IMR-90 (cell line): ENCODE measurements at places on chromosomes 2 and 18. TPM values are rescaled to one million over a fixed set of nuclear protein-coding genes. Genes with fewer than 3 reads are reported as not detected.

DNA sequence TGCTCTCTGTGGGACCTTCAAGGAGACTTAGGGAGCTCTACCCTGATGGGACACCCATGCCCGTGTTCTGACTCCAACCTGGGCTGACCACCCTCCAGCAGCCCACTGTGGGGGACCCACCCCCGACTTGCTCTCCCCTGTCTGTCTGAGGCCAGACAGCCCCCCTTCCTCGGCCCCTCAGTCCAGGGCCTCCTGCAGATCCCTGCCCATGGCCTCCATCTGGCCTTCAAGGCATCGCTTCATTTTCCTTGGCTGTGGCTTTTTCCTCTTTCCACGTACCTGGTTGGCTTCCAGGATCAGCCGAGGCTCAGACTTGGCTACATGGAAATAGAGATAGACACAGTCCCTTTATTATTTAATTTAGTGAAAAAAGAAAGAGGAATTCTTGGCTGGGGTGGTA is 290.0 kb downstream of the CYP26B1 start:
- no peak for DNase-seq

GRCh38 chr2:234679741-234680687 is 183.1 kb upstream of the ARL4C start:
- peak; percentile 99 for DNase-seq

- DNase-seq, result no peak
These were observed 111.8 kb upstream of the SP3 start for GRCh38 chr2:174076975-174077374.

GRCh38 chr2:61770298-61770697 is 83.6 kb downstream of the FAM161A start:
- DNase-seq, result no peak

The MSH2 gene
- 10.7 and 13.8 TPM in 2 replicates for polyA plus RNA-seq

The ACKR3 gene
- polyA plus RNA-seq, result not detected in 2 replicates

The GALM gene
- polyA plus RNA-seq, result 11.8 and 12.1 TPM in 2 replicates

DNA sequence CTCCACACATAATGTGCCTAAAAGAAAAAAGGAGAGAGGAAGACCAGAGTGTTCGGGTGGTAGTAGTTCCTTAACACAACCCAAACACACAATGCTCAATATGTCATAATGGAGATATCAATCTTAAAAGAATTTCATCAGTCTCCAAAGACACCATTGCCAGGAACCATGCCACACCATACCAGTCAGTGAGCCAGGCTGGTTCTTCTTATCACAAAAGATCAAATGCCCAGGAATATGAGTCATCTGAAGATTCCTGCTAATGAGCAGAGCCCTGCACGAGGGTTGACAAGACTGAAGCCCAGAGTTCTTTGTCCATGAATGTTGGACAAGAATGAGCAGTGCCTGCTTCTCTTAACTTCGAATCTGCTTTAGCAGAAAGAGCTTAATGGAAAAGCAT is 262.3 kb downstream of the ZNF516 start:
- no peak for DNase-seq

- DNase-seq, result peak; percentile 73
These were observed 3.5 kb downstream of the CDK5R2 start for GRCh38 chr2:218962859-218963492.

DNA sequence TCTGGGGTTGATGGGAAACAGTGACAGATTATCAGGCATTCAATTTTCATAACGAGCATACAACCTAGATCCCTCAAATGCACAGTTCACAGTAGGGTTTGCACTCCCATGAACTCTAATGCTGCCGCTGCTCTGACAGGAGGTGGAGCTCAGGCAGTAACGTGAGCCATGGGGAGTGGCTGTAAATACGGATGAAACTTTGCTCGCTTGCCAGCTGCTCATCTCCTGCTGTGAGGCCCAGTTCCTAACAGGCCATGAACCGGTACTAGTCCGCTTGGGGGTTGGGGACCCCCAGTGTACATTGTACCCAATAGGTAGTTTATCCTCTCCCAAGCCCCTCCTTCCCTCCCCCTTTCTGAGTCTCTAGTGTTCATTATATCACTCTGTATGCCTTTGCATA is 94.6 kb downstream of the PTH2R start:
- no peak for DNase-seq

DNA sequence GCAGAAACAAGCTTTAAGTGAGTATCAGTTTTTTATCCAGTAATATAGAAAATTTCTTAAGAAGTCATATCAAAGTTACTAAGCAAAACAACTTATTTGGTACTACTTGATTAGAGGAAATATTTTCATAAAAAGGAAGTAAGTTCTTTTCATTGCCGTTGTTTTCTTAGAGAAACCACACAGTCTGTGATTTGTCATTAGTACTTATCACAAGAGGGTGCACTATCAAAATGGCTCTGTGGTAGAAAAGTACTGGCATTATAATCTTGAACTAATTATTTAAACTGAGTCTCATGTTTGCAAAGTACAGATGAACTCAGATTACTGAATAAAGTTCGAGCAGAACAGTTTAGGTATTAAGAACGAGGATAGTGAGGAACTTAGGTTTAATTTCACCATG is 93.4 kb downstream of the IKZF2 start:
- no peak for DNase-seq

- no peak for DNase-seq
These were observed 300.7 kb downstream of the TCF4 start for GRCh38 chr18:55287149-55287806.

GRCh38 chr2:214034417-214034816 is 376.4 kb upstream of the VWC2L start:
- no peak for DNase-seq
